Aorta (tissue), 5 donors: ENCODE measurements at places on chromosomes 7 and 10.

GRCh38 chr7:142703655-142704305, 45.5 kb upstream of the PRSS1 start:
- H3K27me3 ChIP-seq: no peaks in the 10 kb centered on the region
- no peak for DNase-seq
- H3K27ac ChIP-seq: no peak overlapping the region
- H3K4me1 ChIP-seq: no peaks in the 10 kb centered on the region

DNA sequence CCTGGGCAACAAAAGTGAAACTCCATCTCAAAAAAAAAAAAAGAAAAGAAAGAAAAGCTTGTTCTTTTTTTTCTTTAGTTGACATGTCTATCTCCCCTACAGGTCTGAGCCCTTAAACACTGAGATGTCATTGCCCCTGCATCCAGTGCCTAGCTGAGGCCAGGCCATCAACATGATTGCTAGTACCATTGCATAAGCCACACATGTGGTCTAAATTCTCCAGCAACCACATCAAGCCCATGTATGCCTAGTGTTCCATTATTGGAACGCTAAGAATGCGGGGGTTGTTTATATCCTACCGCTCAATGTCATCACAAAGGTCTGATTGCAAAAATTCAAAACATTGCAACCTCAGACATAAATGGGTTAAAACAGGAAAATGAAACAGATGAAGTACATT, 62.7 kb downstream of the NPTX2 start:
- H3K4me1 ChIP-seq: no peaks in the 10 kb centered on the region
- H3K4me3 ChIP-seq: no peak overlapping the region
- no peaks in the 10 kb centered on the region for H3K36me3 ChIP-seq

GRCh38 chr7:49937608-49938007, 155.4 kb downstream of the ZPBP start:
- no peaks in the 10 kb centered on the region for H3K27me3 ChIP-seq
- H3K27ac ChIP-seq: no peak overlapping the region

DNA sequence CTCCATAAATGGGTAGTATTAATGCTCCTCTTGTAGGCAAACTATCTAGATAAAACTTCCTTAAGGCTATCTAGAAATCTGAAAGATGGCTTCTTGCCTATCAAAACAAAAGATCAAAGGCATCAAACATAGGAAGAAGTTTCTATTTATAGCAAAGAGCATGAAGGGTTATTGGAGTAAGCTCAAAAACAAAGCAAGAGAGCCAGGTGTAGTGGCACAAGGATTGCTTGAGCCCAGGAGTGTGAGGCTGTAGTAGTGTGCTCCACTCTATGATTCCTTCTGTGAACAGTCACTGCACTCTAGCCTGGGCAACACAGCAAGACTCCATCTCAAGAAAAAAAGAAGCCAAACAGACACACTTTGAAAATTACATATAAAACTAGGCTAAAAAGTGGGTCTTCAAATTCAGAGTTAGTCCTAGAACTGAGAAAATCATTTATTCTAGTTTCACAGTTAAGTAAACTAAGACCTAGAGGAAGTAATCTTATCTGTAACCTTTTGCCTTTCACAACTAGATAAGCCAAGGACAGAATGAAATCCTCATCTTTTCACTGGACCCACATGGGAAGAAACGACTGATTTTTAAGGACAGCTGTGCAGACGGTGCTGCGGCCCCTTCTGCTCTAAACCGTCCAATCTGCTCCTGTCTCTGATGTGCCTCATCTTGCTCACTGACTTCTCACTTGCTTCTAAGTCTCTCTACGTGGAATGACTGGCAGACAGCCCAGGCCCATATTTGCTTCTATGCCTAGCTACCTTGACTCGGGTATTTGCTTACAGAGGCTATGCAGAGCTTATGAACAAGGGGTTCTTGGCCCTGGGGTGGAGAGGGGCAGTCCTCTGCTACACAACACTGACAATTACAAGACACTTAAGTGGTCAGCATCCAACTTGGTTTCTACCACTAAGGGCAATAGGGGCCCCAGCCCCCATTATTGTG, 50.0 kb downstream of the ESYT2 start:
- H3K36me3 ChIP-seq: peaks cover 4% of the 10 kb centered on the region
- peak overlapping the region; percentile 77 for H3K27ac ChIP-seq
- no peak overlapping the region for H3K4me3 ChIP-seq
- DNase-seq: no peak
- no peaks in the 10 kb centered on the region for H3K27me3 ChIP-seq
- H3K4me1 ChIP-seq: peaks cover 6% of the 10 kb centered on the region

DNA sequence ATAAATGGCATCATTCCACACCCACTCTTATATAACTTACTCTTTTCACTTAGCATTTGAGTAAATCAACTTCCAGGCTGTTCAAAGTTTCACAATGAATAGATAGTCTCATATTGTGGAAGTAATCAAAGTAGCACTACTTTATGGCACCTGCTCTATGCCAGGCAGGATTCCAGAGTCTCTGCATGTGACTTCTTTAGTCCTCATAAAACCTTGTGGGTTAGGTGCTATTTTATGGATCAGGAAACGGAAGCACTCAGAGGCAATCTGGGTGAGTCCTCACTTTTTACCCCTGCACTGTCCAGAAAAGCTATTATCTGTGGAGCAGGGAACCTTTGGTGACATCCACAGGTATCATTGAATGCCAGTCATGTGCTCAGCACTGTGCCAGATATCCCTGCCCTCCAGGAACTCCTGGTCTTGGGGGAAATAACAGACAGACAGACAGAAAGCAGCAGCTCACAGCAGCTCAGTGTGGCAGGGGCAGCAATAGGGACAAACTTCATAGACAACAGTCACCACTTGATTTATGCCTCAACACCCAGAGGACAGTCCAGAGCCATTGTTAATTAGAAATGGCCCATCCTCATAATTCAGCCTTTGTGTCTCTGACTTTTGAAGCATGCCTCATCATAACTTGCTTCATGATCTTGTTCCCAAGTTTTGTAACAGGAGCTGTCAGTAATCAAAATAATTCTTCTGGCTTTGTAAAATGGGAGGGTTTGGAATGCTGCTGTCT, 160.6 kb downstream of the SEC23IP start:
- no peaks in the 10 kb centered on the region for H3K4me1 ChIP-seq
- H3K27me3 ChIP-seq: no peaks in the 10 kb centered on the region
- DNase-seq: no peak
- H3K36me3 ChIP-seq: no peaks in the 10 kb centered on the region
- H3K4me3 ChIP-seq: no peak overlapping the region
- no peak overlapping the region for H3K27ac ChIP-seq

- peak; percentile 47 for DNase-seq
- no peak overlapping the region for H3K27ac ChIP-seq
- no peaks in the 10 kb centered on the region for H3K27me3 ChIP-seq
- H3K4me1 ChIP-seq: no peaks in the 10 kb centered on the region
- no peak overlapping the region for H3K4me3 ChIP-seq
Measured at GRCh38 chr7:151135866-151136843, 31.3 kb downstream of the GBX1 start.

GRCh38 chr7:80999771-81000170, 80.9 kb upstream of the SEMA3C start:
- no peaks in the 10 kb centered on the region for H3K27me3 ChIP-seq
- no peaks in the 10 kb centered on the region for H3K36me3 ChIP-seq
- no peak overlapping the region for H3K4me3 ChIP-seq
- no peak for DNase-seq
- no peak overlapping the region for H3K27ac ChIP-seq
- no peaks in the 10 kb centered on the region for H3K4me1 ChIP-seq
